ENCODE measurements at places on chromosomes 3 and 15. TPM values are rescaled to one million over a fixed set of nuclear protein-coding genes. Genes with fewer than 3 reads are reported as not detected.

NAALADL2 gene
- total RNA-seq, result not detected

DNAJC17 gene
- total RNA-seq, result 31.2 TPM

DNA sequence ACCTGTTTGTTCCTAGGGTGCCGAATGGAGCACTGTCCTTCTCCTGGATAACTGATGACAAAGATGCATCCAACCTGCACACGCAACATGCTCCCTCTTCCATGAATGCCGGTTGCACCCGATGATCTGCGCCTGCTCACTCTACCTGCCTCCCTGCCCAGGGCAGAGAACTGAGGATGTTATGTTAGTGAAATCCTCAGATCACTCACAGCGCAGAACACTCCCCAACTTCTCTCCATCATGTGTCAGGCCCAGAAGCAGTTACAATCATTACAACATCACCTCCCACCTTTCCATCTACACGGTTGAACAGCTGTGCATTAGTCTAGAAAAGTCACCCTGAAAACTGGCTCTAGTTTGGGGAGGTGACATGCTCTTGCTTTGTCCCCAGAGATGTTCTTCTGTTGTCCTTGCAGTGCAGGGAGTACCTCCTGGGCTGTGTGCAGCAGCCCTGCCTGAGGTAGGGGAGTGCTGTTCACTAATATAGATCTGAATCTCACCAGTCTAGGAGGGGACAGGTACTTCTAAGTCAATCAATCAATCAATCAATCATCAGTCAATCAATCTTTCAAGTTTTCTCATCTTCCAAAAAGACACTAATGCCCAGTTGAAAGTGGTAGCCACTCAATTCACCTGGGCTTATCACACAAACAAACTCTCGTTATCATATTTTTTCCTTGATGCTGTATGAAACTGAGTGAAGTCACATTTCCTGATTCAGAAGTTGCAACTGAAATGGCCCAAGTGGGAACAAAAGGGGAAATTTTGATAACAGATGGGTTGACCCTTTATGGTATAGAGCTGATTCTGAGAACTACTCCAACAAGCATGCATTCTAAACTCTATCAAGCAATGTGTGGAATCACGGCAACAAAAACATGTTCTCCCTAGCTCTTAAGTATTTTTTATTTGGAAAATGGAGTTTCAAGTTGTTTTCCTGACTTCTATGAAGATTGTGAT, 15.4 kb upstream of the ISLR start:
- no peaks in the 10 kb centered on the region for H3K36me3 ChIP-seq
- H3K4me1 ChIP-seq, result no peaks in the 10 kb centered on the region
- no peak overlapping the region for H3K27ac ChIP-seq

DNA sequence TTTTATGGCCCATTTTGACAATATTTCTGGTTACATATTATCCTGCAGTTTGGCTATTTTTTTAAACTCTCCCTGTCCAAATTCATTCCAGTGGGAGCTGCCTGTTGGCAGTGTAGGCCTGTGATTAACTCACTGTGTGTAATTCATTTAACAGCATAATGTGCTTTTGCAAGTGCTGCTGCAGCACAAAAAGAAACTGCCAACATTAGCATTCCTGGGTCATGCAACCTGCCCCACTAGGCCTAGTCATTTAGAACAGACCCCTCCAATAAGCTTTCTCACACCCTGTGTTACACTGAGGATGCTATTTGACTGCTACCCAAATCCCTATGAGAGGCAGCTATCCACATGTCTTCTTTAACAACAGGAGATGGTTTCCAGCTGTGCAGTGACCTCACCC, 251.2 kb upstream of the UBE2E2 start:
- no peaks in the 10 kb centered on the region for H3K36me3 ChIP-seq
- H3K27ac ChIP-seq, result no peak overlapping the region
- no peak for DNase-seq
- H3K4me1 ChIP-seq, result no peaks in the 10 kb centered on the region

AADACL2 gene
- total RNA-seq, result not detected

FBXO40 gene
- total RNA-seq, result not detected

LYZL4 gene
- total RNA-seq, result not detected

GRCh38 chr3:49671291-49672288, 2.6 kb upstream of the APEH start:
- peaks cover 17% of the 10 kb centered on the region for H3K36me3 ChIP-seq
- H3K27me3 ChIP-seq, result no peaks in the 10 kb centered on the region
- DNase-seq, result peak; percentile 71
- peaks cover 17% of the 10 kb centered on the region for H3K4me1 ChIP-seq

- peaks cover 50% of the 10 kb centered on the region for H3K27me3 ChIP-seq
- H3K4me1 ChIP-seq, result no peaks in the 10 kb centered on the region
- no peak overlapping the region for H3K27ac ChIP-seq
- H3K4me3 ChIP-seq, result no peak overlapping the region
- H3K36me3 ChIP-seq, result no peaks in the 10 kb centered on the region
Observed at GRCh38 chr3:127792541-127793292, 29.6 kb downstream of the MGLL start.

- no peak overlapping the region for H3K4me3 ChIP-seq
- DNase-seq, result no peak
- no peaks in the 10 kb centered on the region for H3K27me3 ChIP-seq
Observed at GRCh38 chr3:95731753-95732152, 1082.6 kb upstream of the EPHA6 start.

GRCh38 chr3:146156095-146156494, 4.9 kb downstream of the PLOD2 start:
- H3K27me3 ChIP-seq, result no peaks in the 10 kb centered on the region
- H3K36me3 ChIP-seq, result no peaks in the 10 kb centered on the region
- H3K4me3 ChIP-seq, result no peak overlapping the region
- DNase-seq, result no peak
- H3K4me1 ChIP-seq, result peaks cover 7% of the 10 kb centered on the region

WHAMM gene
- total RNA-seq, result 4.5 TPM

CRYGS gene
- 1.6 TPM for total RNA-seq

DNA sequence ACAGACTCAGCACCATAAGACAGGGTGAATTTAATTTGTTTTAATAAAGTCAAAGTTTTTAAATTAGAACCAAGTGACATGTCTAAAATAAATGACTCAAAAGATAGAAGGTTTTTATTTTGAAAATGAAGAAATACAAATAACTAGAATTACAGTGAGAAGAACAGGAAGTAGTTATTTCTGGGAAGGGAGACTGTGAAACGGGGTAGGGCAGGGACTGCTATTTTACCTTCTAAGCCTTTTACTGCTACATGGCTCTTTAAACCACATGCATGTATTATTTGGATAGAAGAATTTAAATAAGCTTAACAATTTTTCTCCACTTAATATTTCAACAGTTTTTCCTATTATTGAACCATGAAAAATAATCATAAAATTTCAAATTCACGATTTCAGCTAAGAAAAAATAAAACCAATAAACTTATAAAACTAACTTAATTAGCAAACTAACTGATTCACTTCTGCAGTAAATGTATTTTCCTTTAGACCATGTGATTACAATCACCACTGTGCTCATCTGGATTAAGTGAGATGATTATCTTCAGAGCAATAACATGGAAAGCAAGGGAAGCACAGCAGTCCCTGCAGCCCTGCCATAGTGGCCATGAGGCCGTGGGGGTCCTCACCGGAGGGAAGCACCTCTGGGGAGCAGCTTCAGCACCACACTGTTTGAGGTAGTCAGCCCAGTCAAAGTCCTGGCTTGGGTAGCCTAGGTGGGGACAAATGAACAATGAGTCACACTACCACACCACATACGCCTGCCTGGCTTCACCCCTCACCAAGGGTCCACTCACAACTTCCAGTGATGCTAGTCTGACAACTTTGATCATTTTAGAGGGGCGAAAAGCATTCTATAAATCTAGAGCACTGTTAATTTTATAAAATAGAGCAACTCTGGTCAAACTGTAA, 28.3 kb upstream of the STIMATE start:
- no peaks in the 10 kb centered on the region for H3K27me3 ChIP-seq
- H3K27ac ChIP-seq, result no peak overlapping the region
- peaks cover 7% of the 10 kb centered on the region for H3K36me3 ChIP-seq

- H3K4me3 ChIP-seq, result no peak overlapping the region
- DNase-seq, result no peak
- H3K36me3 ChIP-seq, result no peaks in the 10 kb centered on the region
- no peaks in the 10 kb centered on the region for H3K4me1 ChIP-seq
- no peaks in the 10 kb centered on the region for H3K27me3 ChIP-seq
Observed at GRCh38 chr3:124200407-124200806, 208.5 kb upstream of the ROPN1 start.

GRCh38 chr15:32880642-32881041, 162.8 kb downstream of the GREM1 start:
- no peak overlapping the region for H3K4me3 ChIP-seq
- peaks cover 2% of the 10 kb centered on the region for H3K4me1 ChIP-seq

DNA sequence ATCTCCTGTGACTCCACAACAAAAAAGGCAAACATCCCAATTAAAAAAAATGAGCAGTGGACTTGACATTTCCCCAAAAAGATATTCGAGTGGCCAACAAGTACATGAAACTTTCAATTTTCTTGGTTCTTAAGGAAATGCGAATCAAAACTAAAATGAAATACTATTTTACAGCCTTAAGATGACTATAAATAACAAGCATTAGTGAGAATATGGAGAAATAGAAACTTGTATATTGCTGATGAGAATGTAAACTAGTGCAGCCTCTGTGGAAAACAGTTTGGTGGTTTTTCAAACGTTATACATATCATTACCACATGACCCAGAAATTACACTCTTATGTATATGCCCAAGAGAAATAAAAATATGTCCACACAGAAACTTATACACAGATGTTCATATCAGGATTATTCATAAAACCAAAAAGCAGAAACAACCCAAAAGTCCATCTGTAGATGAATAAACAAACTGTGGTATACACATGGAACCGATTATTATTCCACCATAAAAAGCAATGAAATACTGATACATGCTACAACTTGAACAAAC, 153.2 kb upstream of the GPR149 start:
- no peak overlapping the region for H3K27ac ChIP-seq
- H3K27me3 ChIP-seq, result no peaks in the 10 kb centered on the region
- H3K36me3 ChIP-seq, result no peaks in the 10 kb centered on the region
- no peak for DNase-seq
- no peaks in the 10 kb centered on the region for H3K4me1 ChIP-seq

REC114 gene
- total RNA-seq, result 0.20 TPM

Data from K562 (cell line).